Hippocampal formation (tissue), 2 donors: ENCODE measurements at places on chromosomes 5 and 9.
A peak's percentile ranks its signal among the peaks of the same experiment; 100 is the strongest.

DNA sequence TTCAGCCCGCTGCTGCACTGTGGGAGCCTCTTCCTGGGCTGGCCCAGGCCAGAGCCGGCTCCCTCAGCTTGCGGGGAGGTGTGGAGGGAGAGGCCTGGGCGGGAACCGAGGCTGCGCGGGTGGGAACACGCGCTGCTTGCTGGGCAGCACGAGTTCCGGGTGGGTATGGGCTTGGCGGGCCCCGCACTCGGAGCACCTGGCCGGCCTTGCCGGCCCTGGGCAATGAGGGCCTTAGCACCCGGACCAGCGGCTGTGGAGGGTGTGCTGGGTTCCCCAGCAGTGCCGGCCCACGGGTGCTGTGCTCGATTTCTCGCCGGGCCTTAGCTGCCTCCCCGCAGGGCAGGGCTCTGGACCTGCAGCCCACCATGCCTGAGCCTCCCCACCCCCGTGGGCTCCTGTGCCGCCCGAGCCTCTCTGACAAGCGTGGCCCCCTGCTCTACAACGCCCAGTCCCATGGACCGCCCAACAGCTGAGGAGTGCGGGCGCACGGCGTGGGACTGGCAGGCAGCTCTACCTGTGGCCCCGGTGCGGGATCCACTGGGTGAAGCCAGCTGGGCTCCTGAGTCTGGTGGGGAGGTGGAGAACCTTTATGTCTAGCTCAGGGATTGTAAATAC lies 1366.4 kb upstream of the NUDT12 start:
- no peak for DNase-seq

DNA sequence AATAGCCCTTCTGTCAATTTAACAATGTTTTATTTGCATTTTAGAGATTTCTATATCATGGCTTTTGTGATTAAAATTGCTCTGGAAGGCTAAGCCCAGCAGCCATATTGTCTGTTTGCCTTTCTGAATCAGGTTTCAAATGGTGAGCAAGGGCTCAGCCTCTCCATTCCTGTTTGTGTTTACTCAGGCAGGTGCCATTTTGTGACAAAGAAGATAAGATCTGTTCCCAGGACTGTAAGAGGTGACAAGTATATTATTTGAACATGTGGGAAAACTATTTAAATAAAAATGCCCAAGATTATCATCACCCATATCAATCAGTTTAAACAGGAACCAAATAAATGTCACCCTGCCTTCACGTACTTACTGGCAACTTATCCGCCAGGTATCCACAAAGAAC lies 641.3 kb upstream of the KLF4 start:
- DNase-seq, result no peak

GRCh38 chr5:56490971-56491468 lies 257.9 kb upstream of the ANKRD55 start:
- no peak for DNase-seq

- no peak for DNase-seq
Measured at GRCh38 chr9:126829035-126829434, 24.2 kb downstream of the ZBTB43 start.

DNA sequence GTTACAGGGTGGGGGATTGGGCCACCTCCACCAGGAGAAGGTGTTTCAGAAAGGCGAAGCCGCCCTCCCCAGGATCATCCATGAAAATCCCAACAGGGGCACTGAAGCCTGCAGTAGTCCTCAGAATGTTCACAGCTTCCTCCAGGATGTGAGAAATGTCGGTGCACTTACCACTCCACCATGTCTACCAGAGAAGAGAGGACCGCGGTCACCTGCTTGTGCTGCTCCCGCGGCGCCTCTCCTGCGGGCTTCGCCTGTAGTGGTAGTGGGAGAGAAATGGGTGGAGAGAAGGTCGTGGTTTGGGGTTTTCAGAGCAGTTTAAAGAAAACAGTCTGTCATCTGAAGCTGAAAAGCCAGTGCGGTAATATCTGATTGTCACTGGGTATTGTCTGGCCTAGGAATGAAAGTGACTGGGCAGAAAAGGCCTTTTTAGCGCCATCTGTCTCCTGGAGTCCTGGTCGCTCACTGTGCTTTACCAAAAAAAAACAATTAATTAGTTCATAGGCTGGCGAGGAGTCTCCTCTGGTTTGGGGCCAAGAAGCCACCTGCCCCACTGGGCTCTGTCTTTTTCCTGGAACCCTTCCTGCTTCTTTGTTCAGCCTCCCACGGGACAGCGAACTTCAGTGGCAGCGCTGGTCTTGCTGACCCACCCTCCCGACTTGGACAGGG lies 23.0 kb upstream of the PPP1R26 start:
- no peak for DNase-seq

DNA sequence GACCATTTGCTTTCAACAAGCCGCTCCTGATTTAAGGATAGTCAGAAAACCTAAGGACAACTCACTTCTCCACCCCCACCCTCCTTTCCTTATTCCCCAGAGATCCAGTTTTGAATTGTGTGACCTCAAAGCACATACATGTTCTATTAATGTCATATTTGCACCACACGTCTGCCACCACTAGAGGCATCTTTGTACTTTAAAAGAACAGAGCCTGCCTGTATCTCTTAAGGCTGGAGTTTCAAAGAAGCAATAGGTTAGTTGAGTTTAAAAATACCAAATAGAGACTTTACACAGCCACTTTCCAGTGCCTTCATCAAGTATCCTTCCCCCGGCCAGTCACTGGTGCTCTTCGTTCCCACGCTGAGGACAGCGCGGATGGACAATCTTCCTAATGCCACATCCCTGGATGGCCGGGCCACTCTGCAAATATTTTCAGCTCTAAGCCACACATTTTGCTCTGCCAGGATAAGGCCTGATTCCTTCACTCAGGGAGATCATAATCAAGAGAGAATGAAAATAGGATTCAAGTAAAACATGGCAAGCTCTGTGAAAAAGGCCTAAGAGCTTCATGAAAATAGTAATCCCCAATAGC lies 146.3 kb downstream of the SNCAIP start:
- no peak for DNase-seq

DNA sequence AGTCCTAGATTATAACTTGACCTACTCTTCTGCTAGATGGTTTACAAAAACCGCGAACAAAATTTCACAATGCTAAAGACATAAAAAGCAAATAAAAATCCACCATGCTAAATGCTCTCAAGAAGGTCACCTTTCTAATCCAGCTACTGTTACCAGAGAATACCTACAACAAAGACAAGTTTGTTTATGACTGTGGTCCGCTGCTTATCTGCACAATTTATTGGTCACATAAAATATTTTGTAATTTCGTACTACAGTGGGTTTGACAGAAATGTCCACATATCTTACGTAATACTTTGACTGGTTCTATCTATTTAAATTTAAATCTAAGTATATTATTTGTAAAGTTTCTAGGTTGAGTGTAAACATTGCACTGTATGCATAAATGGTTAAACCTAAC lies 257.6 kb upstream of the ZNF608 start:
- DNase-seq, result no peak

GRCh38 chr5:7745882-7746610 lies 104.9 kb downstream of the CFAP90 start:
- peak; percentile 68 for DNase-seq

DNA sequence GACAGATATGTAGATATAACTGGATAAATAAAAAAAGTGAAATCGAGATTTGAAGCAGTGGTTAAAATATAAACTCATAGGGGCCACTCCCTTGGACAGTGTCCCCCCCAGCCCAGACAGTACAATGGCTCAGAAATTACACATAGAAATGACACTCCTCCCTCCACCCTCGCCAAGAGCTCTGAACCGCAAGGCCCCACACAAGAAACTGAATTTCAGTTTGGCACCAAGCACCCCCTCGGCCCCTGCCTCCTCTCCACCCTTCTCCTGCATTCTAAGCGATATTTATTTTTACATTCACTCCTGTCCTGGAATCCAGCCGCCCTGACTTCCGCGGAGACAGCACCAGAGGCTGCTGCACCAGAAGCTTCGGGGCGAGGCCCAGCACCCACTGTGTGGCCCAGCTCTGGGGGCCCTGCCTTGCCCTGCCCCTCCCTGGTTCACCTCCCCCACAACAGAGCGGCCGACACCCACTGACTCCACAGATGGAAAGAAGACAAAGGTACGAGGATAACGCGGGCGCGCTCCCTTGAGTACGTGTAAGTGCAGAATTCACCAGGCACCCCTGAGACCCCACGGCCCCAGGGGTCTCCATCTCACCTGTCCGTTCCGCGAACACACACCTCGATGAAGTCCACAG lies 11.0 kb downstream of the STC2 start:
- no peak for DNase-seq

DNA sequence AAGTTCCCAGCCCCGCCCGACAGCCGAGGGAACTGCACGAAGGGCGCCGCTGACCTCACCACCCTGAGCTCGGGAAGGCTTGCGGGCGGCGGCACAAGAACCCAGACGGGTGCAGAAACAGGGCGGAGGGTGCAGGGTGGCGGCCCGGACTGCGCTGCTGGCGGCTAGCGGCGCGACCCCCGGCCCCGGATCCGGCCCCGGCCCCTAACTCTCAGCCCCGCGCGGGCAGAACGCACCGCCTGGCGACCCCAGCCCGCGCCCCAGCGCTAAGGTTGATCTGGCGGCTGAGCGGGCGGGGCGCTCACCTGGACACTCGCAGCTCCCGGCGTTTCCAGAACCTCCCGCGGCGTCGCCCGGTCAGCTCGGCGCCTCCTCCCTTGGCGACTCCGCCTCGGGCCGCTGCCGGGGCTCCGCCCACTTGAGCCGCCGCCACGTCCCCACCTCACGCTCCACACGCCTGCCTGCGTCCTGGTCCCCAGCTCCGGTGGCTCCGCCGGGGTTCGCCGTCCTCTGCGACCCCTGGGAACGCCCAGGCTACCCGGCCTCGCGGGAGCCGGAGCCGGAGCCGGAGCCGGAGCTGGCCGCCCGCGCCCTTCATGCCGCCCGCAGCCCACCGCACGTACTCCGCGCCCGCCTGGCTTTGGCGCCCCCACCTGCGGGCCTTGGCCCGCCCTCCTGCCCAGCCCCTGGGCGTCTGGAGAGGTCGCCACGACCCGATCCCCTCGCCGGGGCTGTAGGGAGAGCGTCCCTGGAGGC lies at the start of gene P4HA2:
TSS of gene P4HA2 (minus strand) at position 369 of the 756 bp plus-strand sequence. CDS start 9,227 bp downstream, outside the sequence.
- peak; percentile 48 for DNase-seq

GRCh38 chr5:168318240-168318639 lies 26.8 kb downstream of the WWC1 start:
- no peak for DNase-seq

DNA sequence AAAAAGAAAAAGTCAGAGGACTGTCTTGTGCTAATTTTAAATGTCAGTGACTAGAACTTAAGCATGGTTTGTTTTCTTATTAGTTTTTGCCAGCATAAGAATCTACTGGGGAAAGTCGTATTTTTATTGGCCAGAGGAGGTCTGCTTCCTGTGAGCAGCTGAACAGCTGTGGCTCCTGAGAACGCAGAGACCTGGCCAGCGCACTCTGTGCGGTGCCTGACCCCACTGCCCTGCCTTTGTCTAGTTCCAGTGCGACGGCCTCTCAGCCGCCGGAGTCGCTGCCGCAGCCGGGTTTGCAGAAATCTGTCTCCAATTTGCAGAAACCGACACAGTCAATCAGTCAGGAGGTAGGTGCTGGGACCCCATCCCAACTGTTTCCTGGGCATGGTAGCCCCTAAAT lies 42.5 kb downstream of the PRRC2B start:
- DNase-seq, result no peak

DNA sequence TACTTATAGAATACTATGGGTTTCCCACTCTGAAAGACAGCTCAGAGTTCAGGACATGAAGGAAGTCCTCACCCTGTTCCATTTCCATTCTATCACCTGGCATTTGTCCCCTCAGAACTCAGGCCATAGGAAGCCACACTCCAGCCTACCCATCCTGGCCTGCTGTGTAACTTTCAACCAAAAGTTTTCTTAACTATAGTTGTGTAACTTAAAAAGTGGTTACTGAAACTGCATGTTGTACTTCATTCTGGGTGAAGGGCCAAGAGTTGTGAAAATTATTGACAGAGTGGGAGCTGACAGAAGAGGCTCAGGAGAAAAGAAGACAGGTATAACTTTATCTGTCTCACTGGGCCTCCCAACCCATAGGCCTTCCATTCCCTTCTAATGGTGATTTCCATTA lies 212.5 kb downstream of the RAB3C start:
- DNase-seq, result no peak

GRCh38 chr5:170504616-170505266 lies 921 bp downstream of the KCNIP1 start:
- DNase-seq, result no peak

DNA sequence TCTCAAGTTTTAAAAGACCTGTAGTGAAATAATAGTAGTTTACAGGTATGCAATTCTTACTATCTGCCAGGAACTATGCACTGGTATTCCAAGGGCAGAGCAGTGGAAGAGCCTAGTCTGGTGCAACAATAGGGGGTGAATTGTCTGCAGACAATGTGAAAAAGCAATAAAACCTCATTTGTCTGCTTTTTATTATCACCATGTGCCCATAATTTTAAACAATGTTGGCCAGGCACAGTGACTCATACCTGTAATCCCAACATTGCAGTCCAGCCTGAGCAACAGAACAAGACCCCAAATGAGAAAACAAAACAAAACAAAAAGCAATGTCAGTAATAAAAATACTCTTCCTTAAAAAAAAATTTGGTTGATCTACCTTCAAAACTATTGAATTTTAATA lies 12.2 kb upstream of the SLC44A1 start:
- no peak for DNase-seq

GRCh38 chr5:181222630-181223057 lies 437 bp upstream of the TRIM41 start:
- DNase-seq, result no peak

- no peak for DNase-seq
Measured at GRCh38 chr5:173963867-173964441, 25.0 kb upstream of the C5orf47 start.

DNA sequence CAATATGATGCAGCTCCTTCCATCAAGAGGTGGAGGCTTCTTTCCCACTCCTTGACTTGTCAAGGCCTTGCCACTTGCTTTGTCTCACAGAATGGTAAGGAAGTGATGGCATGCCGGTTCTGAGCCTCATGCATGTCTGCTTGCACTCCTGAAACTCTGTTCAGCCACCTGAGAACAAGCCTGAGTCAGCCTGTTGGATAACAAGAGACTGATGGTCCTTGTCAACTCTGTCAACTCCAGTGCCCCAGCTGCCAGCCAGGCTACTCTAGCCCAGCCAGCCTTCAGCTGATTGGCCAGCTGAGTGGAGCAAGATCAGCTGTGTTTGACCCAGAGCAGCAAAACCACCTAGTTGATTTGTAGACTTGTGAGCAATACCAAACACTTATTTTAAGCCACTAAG lies 4.4 kb upstream of the TENT4A start:
- DNase-seq, result no peak

GRCh38 chr5:173324115-173325001 lies 3.9 kb downstream of the STC2 start:
- DNase-seq, result no peak

GRCh38 chr5:92560698-92561401 lies 1020.2 kb downstream of the NR2F1-AS1 start:
- no peak for DNase-seq

GRCh38 chr5:117201001-117201400 lies 626.4 kb upstream of the SEMA6A start:
- DNase-seq, result no peak

- no peak for DNase-seq
Measured at GRCh38 chr9:135159801-135160200, 72.3 kb downstream of the OLFM1 start.
